ENCODE measurements at places on chromosomes 6 and 20.
A peak's percentile ranks its signal among the peaks of the same experiment; 100 is the strongest.

DNA sequence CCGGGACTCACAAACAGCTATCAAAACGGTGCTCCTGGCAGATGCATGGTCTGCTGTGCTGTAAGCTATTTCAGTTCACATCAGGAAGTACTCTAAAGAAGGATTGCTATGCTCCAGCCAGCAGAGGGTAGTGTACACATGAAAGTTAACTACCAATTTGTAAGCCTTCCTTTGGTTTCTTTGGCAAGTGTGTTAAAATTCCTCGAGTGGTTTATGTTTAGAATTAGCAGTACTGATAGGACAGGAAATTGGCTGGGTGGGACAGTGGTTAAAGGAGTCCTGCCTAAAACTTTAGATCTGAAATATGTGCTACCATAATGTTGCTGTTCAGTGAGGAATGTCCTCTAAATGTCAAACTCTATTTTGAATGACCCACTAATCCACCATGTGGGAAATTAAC, 47.4 kb downstream of the TRMT11 start:
- peak; percentile 82 for DNase-seq

DNA sequence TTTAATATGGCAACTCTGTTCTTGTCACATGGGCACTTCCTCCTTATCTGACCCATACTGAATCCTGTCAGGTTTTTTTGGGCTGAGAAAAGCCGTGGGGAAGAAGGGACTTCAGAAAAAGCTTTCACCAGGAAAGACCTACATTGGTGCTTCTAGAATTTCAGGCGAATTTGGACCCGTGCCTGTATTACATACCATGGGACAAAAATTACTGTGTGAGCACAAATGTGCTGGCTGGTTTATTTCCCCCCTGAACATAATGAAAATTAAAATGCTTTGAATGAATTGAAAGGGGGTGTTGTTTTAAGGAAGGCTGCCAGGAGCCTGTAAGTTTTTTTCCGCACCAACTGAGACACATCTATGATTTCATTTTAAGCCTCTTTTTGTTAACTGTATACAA, 29.6 kb downstream of the CAP2 start:
- DNase-seq, result no peak

GRCh38 chr6:160882791-160883279, 108.7 kb upstream of the MAP3K4 start:
- peak; percentile 1 for DNase-seq

DNA sequence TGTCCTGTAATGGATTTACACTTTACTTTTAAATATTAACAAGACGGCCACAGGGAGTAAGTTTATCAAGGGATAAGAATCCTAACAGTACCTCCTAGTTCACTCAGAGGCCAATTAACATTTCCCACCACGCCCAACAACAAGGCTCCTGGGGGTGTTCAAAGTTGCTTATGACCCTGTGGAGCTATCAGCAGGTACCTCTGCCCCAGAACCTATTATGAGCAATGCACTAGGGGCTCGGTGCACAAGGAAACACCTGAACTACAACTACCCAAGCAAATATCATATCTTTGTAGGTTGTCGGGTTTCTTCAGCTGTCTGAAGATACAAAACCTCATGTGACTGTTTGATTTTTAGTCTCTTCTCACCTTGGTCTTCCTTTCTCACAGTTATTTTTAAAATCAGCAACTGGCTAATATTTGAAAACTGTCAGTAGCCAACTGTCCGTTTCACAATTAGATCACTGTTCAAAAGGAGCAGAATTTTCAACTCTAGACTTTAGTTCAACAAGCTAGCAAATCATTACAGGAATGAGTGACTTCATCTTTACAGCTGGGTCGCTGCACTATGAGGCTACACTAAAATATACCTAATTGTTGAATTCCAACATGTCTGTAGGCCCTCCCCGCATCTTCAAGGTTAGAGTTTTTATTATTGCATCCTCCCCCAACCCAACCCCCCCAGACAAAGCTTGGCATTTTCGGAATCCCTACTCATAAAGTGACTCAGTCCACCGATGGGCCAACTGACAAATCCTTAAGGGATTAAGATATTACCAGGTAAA, 38.1 kb downstream of the B4GALT5 start:
- DNase-seq, result no peak

GRCh38 chr20:61895016-61895415, 170.7 kb downstream of the TAF4 start:
- DNase-seq, result no peak

- no peak for DNase-seq
Observed at GRCh38 chr6:168596344-168596743, 155.4 kb downstream of the SMOC2 start.

DNA sequence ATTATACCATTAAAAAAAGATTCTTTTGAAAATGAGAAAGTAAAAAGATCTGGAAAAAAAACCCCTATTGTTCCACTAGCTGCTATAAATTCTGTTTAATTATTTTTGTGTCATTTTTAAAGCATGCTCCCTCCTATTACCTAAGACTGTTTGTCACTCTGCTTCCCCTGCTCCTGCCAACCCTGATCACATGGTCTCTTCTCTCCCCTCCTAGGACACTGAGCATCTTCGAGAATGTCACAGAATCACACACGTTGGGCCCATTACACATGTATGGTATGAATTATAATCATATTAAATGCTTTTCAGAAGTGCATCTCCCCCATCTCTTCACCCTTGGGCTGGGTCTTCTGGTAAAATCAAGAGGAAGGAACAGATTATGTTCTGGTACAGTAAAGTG, 6.2 kb downstream of the SNAP91 start:
- DNase-seq, result no peak

GRCh38 chr6:85406641-85407075, 43.2 kb upstream of the NT5E start:
- no peak for DNase-seq

GRCh38 chr6:150673720-150674346, 74.1 kb downstream of the PLEKHG1 start:
- DNase-seq, result no peak

DNA sequence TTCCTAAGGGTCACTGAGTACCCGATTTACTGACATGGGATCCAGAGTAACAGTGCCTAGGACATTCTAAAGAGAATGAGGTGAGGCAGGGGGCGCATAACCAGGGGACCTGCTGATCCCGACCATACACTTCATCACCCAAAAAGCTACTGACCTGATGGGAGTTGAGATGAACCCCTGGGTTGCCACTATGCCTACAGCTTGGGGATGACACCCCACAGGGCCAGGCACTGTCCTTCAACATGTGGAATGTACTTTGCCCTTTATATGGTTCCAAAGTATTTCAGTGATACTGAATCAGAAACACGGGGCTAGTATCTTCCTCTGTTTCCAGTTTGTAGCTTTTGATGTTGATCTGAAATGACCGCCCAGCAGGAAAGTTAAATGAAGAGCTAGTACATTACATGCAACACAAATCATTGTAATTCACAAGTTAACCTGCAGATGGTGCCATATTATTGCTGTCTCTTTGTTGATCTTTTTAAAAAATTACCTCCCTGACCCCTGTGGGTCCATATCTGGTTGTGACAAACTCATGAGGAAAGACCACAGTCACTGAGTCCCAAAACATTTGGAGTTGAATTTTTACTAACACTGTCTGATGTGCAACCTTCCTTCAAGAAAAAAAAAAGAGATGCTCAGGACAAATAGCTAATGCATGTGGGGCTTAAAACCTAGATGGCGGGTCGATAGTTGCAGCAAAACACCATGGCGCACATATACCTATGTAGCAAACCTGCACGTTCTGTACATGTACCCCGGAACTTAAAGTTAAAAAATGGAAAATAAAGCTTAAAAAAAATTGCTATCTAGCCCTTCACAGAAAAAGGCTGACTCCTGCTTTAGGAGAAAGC, 42.7 kb upstream of the GCNT2 start:
- DNase-seq, result peak; percentile 36

DNA sequence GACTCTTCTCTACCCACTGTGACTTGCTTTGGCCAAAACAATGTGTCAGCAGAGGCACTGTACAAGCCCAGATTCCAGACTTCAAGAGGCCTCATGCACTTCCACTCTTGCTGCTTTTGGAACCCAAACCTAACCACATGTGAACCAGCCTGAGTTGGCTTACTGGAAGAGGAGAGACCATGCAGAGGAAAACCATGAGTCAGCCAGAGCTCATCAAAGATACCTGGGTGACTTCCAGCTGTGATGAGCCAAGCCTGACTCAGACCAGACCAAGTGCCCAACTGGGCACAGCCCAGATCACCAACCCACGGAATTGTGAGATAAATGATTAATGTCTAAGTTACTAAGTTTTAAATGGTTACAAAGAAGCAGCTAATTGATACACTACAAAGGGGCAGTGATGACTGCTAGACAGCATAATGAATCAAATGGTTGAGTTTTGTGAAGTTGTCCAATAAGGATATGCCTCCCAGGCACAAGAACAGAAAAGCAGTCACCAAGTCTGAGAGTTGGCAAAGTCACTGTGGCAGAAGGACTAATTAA, 16.2 kb upstream of the BEND6 start:
- peak; percentile 98 for DNase-seq

- no peak for DNase-seq
Observed at GRCh38 chr6:75023634-75024033, 182.2 kb downstream of the COL12A1 start.

GRCh38 chr6:121880831-121881230, 445.4 kb downstream of the GJA1 start:
- no peak for DNase-seq

DNA sequence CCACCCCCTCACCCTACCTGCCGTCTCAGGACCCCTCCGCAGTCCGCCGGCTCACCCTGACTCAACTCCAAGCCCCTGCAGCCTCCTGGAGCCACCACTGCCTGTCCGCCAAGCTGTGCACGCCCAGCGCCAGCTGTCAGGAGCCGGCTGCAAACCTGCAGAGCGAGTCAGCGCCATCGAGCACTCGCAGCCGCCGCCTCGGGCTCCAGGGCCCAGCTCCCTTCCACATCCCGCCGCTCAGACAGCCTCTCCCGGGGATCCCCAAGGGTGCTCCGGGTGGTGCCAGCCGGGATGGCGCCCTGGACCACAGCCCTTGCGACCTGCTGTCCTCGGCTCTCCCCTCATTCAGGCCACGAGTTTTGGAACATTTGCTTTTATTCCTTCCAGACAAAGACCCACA, 4.3 kb downstream of the TNNC2 start:
- no peak for DNase-seq

GRCh38 chr6:85751374-85752055, 108.8 kb upstream of the SYNCRIP start:
- no peak for DNase-seq

DNA sequence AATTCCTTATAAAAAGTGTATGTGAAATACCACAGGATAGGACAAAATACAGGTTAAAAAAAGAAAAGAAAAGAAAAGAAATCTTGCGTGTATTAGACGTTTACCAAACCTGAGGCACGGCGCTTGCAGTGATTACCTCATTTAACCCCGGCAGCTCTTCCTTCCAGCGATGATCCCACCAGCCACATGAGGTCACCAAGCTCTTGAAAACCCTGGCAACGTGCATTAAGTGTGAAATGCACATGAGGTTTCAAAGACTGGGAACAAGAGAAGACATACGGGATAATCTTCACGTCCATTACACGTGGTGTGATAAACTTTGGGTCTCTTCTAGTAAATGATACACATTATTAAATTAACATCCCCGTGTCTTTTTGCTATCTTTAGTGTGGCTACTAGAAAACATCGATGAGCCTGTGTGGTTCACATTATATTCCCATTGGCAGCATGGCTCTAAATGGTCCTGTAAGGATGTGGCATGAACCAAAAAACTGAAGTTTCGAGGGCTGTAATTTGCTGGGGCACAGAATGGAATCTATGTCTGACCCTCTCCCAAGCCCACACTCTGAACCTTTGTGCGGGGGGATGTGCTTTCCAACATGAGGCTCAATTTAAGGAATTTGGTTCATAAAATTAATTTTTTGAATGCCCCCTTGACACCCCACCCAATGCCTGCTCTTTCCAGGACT, 59.2 kb upstream of the THBS2 start:
- DNase-seq, result no peak

DNA sequence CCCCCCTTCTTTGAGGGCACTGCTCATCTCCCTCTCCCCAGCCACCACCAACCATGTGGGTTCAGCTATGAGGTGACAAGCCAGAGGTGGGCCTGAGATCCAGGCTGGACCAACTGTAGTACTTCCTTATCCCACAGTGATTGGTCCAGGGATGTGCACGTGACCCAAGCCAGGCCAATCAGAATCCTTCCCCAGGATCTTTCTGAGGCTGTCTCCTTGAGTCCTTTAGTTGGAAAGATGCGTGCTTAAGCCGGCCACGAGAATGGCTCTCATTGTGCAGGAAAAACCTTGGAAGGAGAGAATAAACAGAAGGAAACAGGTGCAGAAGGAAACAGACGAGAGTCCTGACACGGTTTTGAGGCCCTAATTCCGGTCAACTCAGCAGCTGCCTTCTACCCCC, 39.2 kb downstream of the ZC3H12D start:
- DNase-seq, result no peak

DNA sequence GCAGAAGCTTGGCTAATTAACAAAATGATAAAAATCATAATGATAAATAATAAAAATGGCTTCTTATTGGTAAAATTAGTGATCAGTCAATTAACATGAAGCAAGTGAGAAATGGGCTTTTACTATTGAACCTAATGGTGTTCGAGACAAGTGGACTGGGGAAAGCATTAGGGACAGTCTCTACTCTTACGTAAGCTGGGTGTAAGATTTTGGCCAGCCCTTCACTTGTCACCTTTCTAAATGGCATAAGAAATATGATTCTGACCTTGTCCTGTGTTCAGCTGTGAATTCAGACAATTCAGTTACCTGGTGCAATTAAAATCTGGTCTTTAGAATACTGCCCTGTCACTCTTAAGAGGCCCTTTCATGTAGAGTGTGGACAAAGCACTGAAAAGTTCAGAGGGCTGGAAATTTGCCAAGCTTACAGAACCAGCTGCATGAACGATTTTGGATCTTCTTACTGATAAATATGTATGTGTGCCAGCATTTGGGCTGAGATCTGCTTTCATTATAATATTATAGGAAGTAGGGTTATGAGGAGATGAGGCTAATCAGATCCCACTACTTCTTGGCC, 115.9 kb downstream of the QRSL1 start:
- no peak for DNase-seq

GRCh38 chr6:86730216-86730615, 207.1 kb upstream of the HTR1E start:
- DNase-seq, result no peak

DNA sequence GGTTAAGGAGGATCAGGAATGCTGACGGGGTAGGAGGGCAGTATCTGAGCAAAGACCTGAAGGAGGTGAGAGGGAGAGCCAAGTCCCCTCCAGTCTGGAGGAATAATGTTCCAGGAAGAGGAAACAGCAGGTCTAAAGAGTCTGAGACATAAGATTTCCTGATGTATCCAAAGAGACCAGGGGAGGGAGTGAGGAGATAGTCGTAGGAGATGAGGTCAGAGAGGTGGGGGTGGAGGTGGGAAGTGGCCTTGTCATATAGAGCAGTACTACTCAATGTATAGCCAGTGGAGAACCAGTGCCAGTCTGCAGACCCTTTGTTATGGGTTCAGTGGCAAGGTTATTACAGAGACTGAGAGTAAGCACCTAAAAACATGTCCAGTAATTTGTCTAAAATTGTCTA, 130.6 kb downstream of the COL9A1 start:
- DNase-seq, result no peak

- DNase-seq, result peak; percentile 14
Observed at GRCh38 chr20:18613553-18613952, 25.7 kb downstream of the DTD1 start.

Measured in HFF-Myc (cell line).